ENCODE measurements at places on chromosomes 1 and 21.

GRCh38 chr1:205785446-205785845 is 10.2 kb upstream of the RAB29 start:
- H3K36me3 ChIP-seq, result no peaks in the 10 kb centered on the region
- peaks cover 8% of the 10 kb centered on the region for H3K4me1 ChIP-seq
- H3K27me3 ChIP-seq, result no peaks in the 10 kb centered on the region
- DNase-seq, result no peak

DNA sequence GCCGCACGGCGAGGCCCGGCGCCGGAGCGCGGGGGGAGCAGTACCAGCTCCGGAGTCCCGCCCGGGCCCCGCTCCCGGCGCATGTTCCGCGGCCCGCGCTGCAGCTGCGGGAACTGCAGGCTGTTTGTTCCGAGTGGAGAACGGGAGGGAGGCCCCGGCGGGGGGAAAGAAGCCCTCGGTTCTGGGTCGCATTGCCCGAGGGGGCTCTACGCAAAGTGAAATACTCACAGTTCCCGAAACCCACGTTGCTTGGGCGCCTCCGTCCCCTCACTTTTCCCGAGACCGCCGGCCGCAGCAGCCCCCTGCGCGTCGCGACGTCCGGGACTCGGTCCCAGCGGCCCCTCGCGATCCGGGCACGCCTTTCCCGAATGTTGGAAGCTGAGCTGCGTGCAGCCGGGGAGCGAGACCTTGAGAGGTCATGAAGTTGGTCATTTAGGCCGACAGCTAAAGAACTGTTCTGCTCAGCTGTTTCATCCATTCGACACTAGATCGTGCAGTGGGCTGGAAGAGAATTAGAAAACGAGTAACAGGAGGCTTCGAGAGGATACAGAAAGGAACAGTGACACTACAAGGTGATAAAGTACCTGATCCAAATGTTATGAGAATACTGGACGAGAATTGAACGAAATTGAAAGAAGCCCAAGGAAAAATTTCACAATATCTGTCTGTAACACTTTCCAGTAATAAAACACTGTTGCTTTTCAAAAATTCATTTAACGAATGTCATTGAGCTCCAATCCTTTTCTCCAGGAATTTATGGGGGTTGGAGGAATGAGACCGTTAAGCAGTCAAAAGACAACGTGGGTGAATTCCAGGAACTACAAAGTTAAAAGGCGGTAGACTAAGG is 657 bp upstream of the LIN9 start:
- H3K36me3 ChIP-seq, result no peaks in the 10 kb centered on the region
- peaks cover 10% of the 10 kb centered on the region for H3K4me1 ChIP-seq
- no peaks in the 10 kb centered on the region for H3K27me3 ChIP-seq
- DNase-seq, result no peak
- H3K4me3 ChIP-seq, result no peak overlapping the region
- no peak overlapping the region for H3K27ac ChIP-seq

- H3K36me3 ChIP-seq, result no peaks in the 10 kb centered on the region
- no peaks in the 10 kb centered on the region for H3K4me1 ChIP-seq
- no peaks in the 10 kb centered on the region for H3K27me3 ChIP-seq
- no peak for DNase-seq
Observed at GRCh38 chr1:104874044-104874443, 1124.3 kb downstream of the AMY1C start.

GRCh38 chr1:200684015-200684414 is 14.3 kb upstream of the DDX59 start:
- H3K27me3 ChIP-seq, result no peaks in the 10 kb centered on the region
- H3K27ac ChIP-seq, result no peak overlapping the region
- no peak overlapping the region for H3K4me3 ChIP-seq
- no peaks in the 10 kb centered on the region for H3K36me3 ChIP-seq
- no peak for DNase-seq
- H3K4me1 ChIP-seq, result no peaks in the 10 kb centered on the region

DNA sequence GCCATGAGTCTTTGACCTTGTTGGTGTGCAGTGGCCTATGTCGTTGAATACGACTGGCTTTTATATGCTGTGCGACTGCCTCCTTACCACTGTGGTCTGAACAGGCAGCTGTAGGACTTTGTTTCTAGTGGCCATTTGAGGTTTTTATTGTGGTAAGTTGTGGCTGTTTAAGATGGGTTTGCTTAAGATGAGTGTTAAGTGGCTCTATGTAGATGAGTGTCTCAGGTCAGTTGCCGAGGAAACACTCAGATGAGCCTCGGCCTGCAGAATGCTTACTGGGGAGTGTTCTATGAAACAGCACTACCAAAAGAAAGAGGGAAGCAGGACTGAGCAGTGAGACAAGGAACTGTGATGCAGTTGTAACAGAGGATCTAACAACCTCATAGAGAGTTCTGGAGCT is 14.9 kb upstream of the CD1C start:
- no peak for DNase-seq
- H3K27me3 ChIP-seq, result no peaks in the 10 kb centered on the region
- no peaks in the 10 kb centered on the region for H3K4me1 ChIP-seq
- H3K36me3 ChIP-seq, result no peaks in the 10 kb centered on the region
- no peak overlapping the region for H3K4me3 ChIP-seq

GRCh38 chr1:241839369-241839979 is 8.5 kb upstream of the EXO1 start:
- H3K4me1 ChIP-seq, result no peaks in the 10 kb centered on the region
- no peaks in the 10 kb centered on the region for H3K36me3 ChIP-seq
- no peaks in the 10 kb centered on the region for H3K27me3 ChIP-seq
- no peak for DNase-seq
- H3K27ac ChIP-seq, result no peak overlapping the region

- H3K27me3 ChIP-seq, result no peaks in the 10 kb centered on the region
- H3K36me3 ChIP-seq, result no peaks in the 10 kb centered on the region
- H3K4me1 ChIP-seq, result peaks cover 15% of the 10 kb centered on the region
- H3K27ac ChIP-seq, result no peak overlapping the region
Observed at GRCh38 chr1:99820546-99820945, 29.6 kb upstream of the AGL start.

DNA sequence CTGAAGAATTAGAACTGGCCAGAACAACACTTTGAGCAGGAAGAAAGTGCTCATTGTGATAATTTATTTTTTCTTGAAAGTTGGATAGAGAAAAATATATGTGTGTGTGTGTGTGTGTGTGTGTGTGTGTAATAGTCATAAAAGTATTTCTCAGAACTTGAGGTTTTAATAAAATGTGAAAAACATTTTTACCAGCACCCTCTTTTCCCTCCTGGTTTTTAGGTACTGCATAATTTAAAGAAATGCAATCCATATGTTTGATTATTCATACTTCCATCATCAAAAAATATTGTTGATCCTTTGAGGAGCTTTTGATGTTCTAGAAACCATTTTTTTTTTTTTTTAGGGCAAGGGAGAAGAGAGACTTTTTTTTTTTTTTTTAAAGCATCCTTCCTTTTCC is 66.8 kb upstream of the JUN start:
- H3K4me1 ChIP-seq, result peaks cover 8% of the 10 kb centered on the region
- no peaks in the 10 kb centered on the region for H3K36me3 ChIP-seq
- H3K27ac ChIP-seq, result no peak overlapping the region
- no peak overlapping the region for H3K4me3 ChIP-seq
- no peak for DNase-seq

DNA sequence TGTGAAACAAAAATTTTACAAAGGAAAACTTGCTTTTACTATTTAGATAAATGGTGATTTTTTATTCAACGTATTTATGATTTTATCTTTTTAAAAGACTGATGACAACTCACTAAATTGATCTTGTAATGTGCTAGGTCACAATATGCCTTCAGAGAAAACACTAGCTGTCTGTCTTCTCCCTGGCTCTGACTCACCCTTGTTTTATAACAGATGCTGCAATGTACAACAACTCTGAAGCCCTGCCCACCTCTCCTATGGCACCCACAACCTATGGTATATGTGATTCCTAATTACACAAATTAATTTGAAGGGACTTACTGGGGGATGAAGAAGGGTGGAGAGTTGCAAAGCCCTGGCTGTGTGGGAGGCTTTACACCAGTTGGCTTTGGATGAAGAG is 24.7 kb upstream of the HSD17B7 start:
- no peak for DNase-seq
- H3K27me3 ChIP-seq, result no peaks in the 10 kb centered on the region
- no peaks in the 10 kb centered on the region for H3K36me3 ChIP-seq

- H3K27ac ChIP-seq, result no peak overlapping the region
- no peaks in the 10 kb centered on the region for H3K4me1 ChIP-seq
- H3K27me3 ChIP-seq, result no peaks in the 10 kb centered on the region
- no peaks in the 10 kb centered on the region for H3K36me3 ChIP-seq
- no peak overlapping the region for H3K4me3 ChIP-seq
Observed at GRCh38 chr1:99639408-99639807, 6.5 kb upstream of the PALMD start.

DNA sequence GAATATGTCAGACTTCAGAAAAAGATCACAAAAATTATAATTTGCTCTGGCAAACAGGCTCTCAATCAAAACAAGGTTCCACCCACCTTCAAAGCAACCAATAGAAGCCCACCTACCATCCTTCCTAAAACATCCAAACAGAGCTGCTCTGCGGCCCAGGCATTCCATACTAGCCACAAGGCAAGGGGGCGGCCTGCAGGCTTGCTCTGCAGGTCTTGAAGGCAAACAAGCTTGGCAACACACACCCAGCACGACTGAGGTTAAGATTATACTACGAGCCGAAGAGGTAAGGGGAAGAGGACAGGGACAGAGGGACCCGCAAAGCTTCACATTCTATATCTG is 207.3 kb downstream of the SLC45A1 start:
- H3K27me3 ChIP-seq, result no peaks in the 10 kb centered on the region
- H3K27ac ChIP-seq, result peak overlapping the region; percentile 78
- no peaks in the 10 kb centered on the region for H3K36me3 ChIP-seq
- H3K4me3 ChIP-seq, result peak overlapping the region; percentile 44

DNA sequence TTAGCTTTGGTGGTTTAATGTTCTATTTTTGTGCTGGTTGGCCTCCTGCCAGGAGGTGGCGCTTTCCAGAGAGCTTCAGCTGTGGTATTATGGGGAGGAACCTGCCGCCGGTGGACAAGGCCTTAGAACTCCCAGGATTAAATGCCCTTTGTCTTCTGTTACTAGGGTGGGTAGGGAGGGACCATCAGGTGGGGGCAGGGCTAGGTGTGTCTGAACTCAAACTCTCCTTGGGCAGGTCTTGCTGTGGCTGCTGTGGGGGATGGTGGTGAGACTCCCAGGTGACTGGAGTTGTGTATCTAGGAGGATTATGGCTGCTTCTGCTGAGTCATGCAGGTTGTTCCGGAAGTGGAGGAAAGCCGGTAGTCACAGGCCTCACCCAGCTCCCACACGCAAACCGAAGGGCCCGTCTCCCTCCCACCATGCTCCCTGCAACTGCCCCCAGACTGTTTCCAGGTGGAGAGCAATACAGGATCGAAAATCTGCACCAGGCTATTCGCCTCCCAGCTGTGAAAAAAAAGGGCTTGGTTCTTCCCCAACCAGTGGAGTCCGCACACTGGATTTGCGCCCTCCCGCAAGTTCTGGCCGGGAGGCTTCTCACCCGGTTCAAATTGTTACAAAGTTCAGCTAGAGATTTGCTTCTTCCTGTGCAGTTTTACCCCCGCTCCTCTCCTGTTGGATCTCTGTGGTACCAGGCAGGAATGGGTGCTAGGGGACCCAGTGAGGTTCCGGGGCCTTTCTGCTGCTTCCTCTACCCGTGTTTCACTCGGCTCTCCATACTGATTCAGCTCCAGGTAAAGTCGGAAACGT is 220.5 kb downstream of the CENPF start:
- no peaks in the 10 kb centered on the region for H3K27me3 ChIP-seq
- no peaks in the 10 kb centered on the region for H3K4me1 ChIP-seq
- no peak overlapping the region for H3K27ac ChIP-seq
- no peaks in the 10 kb centered on the region for H3K36me3 ChIP-seq
- no peak overlapping the region for H3K4me3 ChIP-seq

DNA sequence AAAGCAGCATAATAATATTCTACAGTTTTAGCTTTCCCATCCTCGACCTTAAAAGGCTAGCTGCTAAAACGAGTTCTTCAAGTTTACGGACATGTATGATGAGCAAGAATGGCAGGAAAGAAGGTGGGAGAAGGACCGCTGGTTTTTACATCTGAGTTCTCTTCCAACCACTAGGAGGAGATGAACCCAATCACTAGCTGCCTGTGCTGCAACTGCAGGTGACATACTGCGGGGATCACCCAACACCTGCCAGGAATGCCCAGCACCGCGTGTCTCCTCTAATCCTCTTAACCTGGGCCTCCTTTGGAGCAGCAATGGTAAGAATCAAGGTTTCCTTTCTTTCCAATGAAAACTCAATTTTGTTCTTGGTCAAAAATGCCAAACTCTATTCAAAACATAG is 23.5 kb downstream of the TOR3A start:
- H3K4me3 ChIP-seq, result no peak overlapping the region
- H3K36me3 ChIP-seq, result peaks cover 24% of the 10 kb centered on the region
- no peaks in the 10 kb centered on the region for H3K4me1 ChIP-seq
- no peaks in the 10 kb centered on the region for H3K27me3 ChIP-seq

GRCh38 chr1:28266920-28267322 is 7.6 kb downstream of the SESN2 start:
- no peaks in the 10 kb centered on the region for H3K27me3 ChIP-seq
- no peak overlapping the region for H3K4me3 ChIP-seq
- H3K4me1 ChIP-seq, result peaks cover 4% of the 10 kb centered on the region
- H3K36me3 ChIP-seq, result peaks cover 7% of the 10 kb centered on the region

GRCh38 chr1:17744666-17745478 is 10.3 kb upstream of the ACTL8 start:
- no peaks in the 10 kb centered on the region for H3K27me3 ChIP-seq
- H3K27ac ChIP-seq, result no peak overlapping the region
- H3K4me1 ChIP-seq, result no peaks in the 10 kb centered on the region
- H3K36me3 ChIP-seq, result no peaks in the 10 kb centered on the region
- DNase-seq, result no peak
- H3K4me3 ChIP-seq, result no peak overlapping the region

DNA sequence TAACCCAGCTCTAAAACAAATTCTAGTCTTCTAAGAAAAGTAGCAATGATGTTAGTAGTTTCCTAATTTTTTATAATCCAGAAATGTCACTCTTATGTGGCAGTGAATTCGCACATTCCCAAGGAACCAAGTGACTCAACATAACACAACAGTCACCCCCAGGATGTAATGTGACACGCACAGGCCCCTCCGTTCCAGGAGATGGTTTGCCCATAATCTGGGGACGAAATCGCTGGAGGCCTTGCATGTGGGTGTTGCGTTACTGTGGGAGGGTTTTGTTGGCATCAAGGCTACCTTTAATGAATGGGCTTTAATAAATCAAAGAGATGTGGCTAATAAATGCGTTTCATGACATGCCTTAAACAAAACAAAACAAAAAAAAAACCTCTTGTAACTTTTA is 50.9 kb downstream of the EVA1C start:
- peaks cover 8% of the 10 kb centered on the region for H3K36me3 ChIP-seq
- no peak for DNase-seq
- H3K27me3 ChIP-seq, result no peaks in the 10 kb centered on the region
- H3K4me1 ChIP-seq, result no peaks in the 10 kb centered on the region
- H3K4me3 ChIP-seq, result no peak overlapping the region
- no peak overlapping the region for H3K27ac ChIP-seq

GRCh38 chr1:247681288-247681897 is 1.9 kb upstream of the OR13G1 start:
- H3K27me3 ChIP-seq, result no peaks in the 10 kb centered on the region
- H3K27ac ChIP-seq, result no peak overlapping the region
- no peaks in the 10 kb centered on the region for H3K4me1 ChIP-seq
- DNase-seq, result no peak

- H3K4me1 ChIP-seq, result peaks cover 7% of the 10 kb centered on the region
- H3K27me3 ChIP-seq, result no peaks in the 10 kb centered on the region
- DNase-seq, result peak; percentile 40
- H3K27ac ChIP-seq, result no peak overlapping the region
- no peak overlapping the region for H3K4me3 ChIP-seq
- no peaks in the 10 kb centered on the region for H3K36me3 ChIP-seq
Observed at GRCh38 chr1:159089184-159089791, 12.7 kb upstream of the AIM2 start.
